CD4-positive, alpha-beta T cell (primary cell): ENCODE measurements at places on chromosomes 1 and 21.
A peak's percentile ranks its signal among the peaks of the same experiment; 100 is the strongest.

DNA sequence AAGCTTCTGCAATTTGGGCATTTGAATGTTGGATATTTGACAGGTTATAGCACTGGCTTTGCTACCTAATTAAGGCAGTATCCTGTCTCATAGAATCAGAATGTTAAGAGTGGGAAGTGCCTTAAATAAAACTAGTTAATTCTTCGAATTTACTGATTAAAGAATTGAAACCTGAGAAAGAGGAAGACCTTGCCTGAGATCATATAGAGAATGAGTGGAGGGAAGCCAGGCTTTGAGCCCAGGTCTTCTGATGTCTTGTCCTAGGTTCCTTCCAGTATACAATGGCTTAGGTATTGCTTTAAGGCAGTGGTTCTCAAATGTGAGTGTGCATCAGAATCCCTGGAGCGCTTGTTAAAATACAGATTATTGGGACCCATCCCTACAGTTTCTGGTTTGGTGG, 20.9 kb upstream of the SH3BGRL3 start:
- DNase-seq, result no peak

GRCh38 chr1:218345673-218346390, 696 bp downstream of the TGFB2 start:
- peak; percentile 31 for DNase-seq

GRCh38 chr1:9085306-9085940, 16.0 kb upstream of the SLC2A5 start:
- DNase-seq, result no peak

DNA sequence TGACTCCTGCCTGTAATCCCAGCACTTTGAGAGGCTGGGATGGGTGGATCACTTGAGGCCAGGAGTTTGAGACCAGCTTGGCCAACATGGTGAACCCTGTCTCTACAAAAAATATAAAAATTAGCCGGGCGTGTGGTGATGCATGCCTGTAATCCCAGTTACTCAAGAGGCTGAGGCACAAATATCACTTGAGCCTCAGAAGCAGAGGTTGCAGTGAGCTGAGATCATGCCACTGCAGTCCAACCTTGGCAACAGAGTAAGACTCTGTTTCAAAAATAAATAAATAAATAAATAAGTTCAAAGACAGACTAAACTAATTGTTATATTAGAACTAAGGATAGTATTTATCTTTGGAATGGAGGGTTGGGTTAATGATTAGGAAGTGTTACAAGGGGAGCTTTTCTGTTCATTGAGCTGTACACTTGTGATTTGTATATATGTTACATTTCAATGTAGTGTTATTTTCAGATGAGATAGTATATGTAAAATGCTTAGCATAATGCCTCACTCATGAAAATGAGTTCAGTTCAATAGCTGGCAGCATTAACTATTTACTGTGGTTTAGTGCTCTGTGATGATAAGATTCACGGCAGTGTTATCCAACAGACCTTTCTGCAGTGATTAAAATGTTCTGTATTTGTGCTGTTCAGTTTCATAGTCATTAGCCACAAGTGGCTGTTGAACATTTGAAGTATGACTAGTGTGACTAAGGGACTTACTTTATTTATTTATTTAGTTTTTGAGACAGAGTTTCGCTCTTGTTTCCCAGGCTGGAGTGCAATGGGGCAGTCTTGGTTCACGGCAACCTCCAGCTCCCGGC, 47.7 kb downstream of the OSBPL9 start:
- no peak for DNase-seq

DNA sequence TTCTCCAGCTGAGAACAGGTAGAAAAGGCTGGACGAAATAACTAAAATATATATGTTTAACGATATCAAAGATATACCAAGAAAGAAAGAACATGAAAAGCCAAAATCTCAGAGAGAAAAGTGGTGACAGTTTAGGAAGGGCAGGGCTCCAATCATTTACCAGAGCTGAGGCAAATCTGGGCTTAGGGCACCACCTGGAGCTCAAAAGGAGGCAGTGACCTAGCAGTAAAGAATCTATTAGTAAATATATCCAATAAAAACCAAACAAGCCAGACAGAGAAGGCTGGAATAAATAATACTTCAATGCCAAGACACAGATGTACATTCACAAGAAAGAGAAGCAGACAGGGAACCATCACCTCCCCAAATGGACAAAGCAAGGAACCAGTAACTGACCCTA, 43.5 kb downstream of the CHIA start:
- peak; percentile 52 for DNase-seq
